ENCODE measurements at places on chromosomes 12 and 14.

GRCh38 chr14:29390081-29390832 lies 537.4 kb downstream of the PRKD1 start:
- peak; percentile 88 for DNase-seq

- no peak for DNase-seq
These were observed 4.2 kb downstream of the PPM1H start for GRCh38 chr12:62930546-62931425.

DNA sequence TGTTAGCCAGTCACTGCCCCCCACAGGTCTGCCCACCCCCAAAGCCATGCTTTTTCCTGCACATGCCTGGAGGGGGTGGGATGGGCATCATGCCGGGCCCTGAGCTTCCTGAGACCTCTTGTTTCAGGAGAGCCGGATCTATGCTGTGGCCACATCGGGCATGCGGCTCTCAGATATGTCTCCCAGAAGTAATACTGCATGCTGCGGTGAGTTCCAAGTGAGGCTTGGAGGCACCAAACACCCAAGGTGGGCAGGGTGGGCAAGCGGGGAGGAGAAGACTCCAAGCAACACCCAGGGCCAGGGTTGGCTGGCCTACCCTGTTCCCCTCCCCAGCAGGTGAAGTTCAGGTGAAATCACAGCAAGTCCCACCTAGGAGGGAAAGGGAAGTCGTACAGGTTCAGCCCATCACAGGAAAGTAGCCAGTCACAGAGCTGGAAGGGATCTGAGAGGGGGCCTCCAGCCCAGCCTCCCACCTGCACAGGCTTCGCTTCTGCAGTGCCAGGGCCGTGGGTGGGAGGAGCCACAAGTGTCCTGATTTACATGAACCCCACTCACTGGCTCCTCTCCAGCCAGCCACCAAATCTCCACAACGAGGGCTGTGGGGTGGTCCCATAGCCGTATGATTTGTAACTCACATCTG lies 30.9 kb downstream of the PIGH start:
- DNase-seq, result no peak

- DNase-seq, result no peak
These were observed 211.8 kb downstream of the LRRK2 start for GRCh38 chr12:40436564-40436963.

GRCh38 chr12:89106950-89107349 lies 245.4 kb downstream of the DUSP6 start:
- DNase-seq, result no peak

- DNase-seq, result no peak
These were observed 62.3 kb upstream of the RFLNA start for GRCh38 chr12:124232654-124232987.

- no peak for DNase-seq
These were observed 25.8 kb upstream of the TRHDE start for GRCh38 chr12:72246370-72246769.

DNA sequence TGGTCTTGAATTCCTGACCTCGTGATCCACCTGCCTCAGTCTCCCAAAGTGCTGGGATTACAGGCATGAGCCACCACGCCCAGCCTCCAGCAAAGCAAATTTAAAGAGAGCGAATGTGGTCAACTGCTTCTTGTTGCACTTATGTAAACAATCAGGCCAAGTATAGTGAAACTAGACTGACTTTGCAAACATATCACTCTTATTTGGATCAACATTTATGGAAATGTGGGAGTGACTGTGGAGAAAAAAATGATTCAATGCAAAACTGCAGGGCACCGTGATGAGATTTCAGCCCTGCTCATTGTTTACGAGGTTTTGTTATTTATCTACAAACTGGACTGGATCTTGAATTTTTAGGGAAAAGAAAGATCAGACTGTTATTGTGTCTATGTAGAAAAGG lies 28.1 kb downstream of the TMEM121 start:
- DNase-seq, result no peak

DNA sequence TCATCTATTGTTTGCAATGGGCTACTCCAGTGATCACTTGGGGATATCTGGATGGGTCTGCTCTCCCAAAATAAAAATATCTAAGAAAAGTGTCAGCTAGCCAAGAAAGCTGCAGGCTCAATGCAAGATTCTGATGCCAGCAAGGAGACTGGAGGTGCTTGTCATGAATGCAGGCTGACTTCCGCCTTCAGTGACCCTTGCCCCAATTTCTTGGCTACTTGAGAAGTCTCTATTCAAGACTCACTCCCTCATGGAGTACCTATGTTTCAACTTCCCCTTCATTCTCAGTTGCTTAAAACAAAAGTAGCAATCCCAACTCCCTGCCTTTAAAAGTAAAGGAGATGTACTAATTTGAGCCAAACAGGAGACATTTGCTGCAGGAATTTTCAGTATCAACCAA lies 123.9 kb downstream of the GPR65 start:
- no peak for DNase-seq

GRCh38 chr14:41051801-41052200 lies 554.9 kb upstream of the LRFN5 start:
- no peak for DNase-seq

DNA sequence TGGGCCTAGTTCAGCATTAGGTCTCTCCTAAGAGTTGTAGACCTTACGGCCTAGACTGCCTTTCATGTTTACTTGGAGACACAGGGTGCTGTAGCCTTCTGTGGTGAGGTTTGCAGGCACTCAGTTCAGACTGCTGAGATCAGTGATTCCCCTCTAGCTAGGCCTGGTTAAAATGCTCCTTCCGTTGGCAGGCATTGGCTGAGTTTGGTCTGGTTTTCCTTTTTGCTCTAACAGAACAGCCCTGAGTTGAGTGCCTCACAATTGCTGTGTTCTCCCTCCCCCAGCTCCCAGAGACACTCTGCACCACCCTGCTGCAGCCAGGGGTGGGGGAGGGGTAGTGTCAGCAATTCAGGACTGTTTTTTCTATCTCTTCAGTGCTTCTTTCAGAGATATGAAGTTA lies 178.9 kb upstream of the DYRK2 start:
- no peak for DNase-seq
